Spinal cord (tissue), 10 donors: ENCODE measurements at places on chromosomes 11 and 22.
A peak's percentile ranks its signal among the peaks of the same experiment; 100 is the strongest.

GRCh38 chr22:37240941-37241320, 3.1 kb downstream of the RAC2 start:
- no peak for DNase-seq

DNA sequence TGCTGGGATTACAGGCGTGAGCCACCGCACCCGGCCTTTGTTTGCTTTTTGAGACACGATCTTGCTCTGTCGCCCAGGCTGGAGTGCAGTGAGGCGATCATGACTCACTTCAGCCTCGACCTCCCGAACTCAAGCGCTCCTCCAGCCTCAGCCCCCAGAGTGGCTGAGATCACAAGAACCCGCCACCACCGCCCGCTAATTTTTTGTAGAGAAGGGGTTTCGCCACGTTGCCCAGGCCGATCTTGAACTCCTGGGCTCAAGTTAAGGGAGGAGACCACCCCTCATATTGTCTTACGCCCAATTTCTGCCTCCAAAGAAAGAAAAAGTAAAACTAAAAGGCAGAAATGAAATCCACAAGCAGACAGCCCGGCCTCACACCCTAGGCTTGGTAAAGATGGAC, 1.5 kb upstream of the POLA2 start:
- no peak for DNase-seq

- no peak for DNase-seq
Measured at GRCh38 chr11:47083913-47084312, 92.8 kb downstream of the ARFGAP2 start.

DNA sequence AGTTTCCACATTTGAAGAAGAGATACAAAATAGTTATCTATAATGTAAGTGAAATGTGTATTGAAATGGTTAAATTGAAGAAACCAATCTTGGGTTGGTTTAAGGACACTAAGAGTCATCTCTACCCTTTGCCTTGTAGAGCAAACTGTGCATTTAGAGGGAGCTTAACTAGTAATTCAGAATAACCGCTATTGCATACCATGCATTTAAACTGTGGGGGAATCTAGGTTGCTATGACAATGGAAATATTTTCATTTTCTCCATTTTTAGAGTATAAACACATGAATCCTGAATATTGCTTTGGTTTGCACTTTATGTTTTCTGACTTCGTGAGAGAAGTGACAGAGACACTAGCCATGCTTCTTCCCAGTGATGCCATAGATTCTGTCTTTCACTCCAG, 39.7 kb downstream of the FAT3 start:
- DNase-seq = no peak

GRCh38 chr11:112526699-112527416, 266.2 kb upstream of the PLET1 start:
- no peak for DNase-seq

- DNase-seq = peak; percentile 35
Measured at GRCh38 chr22:38504731-38505540, 1.2 kb downstream of the DDX17 start.

- peak; percentile 57 for DNase-seq
Measured at GRCh38 chr22:29478326-29479276, 1.4 kb upstream of the NEFH start.

DNA sequence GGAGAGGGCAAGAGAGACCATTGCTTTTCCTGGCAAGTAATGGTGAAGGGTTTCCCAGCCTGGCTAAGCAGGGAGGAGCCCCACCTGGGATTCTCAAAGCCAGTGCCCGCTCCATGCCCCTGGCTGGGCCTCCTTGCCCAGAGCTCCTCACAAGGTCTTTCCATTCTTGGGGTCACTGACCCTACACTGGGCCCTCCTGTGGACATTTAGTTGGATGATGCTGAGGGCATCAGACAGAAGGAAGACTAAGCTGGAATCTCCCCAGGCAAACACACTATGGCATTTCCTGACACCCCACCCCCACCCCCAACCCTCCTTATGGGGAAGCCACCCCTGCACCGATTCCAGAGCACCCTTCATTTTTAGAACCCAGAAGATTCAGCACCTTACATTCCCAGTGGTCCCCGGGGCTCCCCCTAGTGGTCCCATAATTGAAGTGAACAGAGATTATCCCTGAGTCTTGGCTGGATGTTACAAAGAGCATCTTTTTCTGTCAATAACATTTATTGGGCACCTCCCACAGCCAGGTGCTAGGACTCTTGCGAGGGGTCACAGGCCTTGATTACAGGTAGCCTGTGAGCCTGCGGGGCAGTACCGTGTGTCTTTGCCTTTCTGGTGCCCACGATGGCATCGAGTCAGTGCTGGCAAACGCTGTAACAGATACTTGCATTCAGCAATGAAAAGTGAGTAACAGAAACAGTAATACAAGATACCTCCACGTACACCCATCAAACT, 548.5 kb downstream of the BUD13 start:
- no peak for DNase-seq

GRCh38 chr11:7573193-7573557, 59.4 kb downstream of the PPFIBP2 start:
- no peak for DNase-seq

DNA sequence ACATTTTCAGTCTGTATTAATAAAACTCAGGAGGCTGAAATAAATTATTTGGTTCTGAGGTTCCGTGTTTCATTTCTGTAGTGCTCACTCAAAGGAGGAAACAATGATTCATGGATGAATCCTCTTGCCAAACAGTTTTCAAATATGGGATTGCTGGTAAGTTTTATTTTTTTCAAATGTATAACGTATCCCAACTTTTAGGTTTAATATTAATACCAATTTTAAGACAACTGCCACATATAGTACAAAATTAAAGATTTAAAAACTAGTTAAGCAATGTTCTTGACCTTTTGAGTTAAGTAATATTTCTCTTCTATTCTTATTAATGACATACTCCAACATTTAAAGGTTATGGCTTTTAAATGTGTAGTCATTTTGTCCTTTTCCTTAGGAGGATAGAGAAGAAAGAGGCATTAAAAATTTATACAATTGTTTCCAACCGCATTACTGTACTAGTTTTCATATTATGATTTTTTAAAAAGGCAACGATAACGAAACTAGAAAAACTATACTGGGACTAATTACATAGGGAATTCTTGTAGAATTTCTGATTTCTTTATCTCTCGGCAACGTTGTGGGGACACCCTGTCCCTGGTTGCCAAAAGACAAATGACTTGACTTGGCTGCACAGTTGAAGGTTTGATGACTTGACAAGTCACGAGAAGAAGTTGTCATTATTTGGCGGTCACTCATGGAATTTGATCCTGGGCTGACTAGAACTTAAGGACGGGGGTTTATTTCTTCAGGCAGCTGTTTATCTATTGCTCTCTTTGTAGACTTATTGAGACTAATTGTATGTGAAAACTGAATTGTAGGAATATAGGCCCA, 69.1 kb upstream of the ADSL start:
- no peak for DNase-seq

GRCh38 chr11:17343257-17343656, 8.3 kb upstream of the NCR3LG1 start:
- DNase-seq = no peak

GRCh38 chr22:48047722-48048500, 1285.5 kb downstream of the TBC1D22A start:
- DNase-seq = no peak

- DNase-seq = no peak
Measured at GRCh38 chr11:9562716-9563115, 10.8 kb upstream of the WEE1 start.

DNA sequence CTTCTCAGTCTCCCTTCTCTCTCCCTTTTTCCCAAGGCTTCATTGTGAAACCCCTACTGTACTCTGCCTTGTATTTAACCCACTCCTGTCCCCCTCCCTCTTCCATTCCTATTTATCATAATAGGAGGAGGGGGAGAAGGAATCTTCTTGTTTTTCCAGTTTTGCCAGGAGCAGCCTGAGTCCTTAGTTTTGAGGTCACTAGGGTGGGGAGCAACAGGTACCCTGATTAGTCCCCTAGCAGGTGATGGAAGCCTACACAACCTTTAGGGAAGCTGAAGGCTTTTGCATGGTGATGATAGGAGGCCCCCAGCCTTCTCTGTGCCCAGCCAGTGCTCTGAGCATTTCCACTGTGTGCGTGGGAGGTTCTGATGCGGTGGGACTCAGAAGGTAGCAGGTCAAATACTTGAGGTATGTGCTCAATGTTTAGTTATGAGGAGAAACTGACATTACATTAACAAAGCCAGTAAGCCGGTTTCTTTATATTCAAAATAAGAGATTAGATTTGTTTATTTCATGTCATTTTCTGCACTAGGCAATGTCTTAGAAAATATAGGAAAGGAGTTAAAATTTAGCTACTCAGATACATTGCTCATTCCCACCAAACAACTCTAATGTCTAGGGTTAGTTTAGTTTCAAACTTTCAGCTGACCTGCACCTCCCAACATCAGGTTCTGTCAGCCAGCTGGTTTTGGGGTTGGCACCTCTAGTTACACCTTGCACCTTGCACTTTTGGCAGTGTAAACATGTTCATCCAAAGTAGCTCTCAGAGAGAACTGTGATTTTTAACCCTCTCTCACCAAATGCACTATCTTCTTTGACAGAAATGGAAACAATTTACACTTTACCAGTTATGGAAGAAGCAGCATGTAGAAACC, 26.0 kb downstream of the PARVA start:
- no peak for DNase-seq

- DNase-seq = no peak
Measured at GRCh38 chr11:115279813-115280761, 224.1 kb downstream of the CADM1 start.

DNA sequence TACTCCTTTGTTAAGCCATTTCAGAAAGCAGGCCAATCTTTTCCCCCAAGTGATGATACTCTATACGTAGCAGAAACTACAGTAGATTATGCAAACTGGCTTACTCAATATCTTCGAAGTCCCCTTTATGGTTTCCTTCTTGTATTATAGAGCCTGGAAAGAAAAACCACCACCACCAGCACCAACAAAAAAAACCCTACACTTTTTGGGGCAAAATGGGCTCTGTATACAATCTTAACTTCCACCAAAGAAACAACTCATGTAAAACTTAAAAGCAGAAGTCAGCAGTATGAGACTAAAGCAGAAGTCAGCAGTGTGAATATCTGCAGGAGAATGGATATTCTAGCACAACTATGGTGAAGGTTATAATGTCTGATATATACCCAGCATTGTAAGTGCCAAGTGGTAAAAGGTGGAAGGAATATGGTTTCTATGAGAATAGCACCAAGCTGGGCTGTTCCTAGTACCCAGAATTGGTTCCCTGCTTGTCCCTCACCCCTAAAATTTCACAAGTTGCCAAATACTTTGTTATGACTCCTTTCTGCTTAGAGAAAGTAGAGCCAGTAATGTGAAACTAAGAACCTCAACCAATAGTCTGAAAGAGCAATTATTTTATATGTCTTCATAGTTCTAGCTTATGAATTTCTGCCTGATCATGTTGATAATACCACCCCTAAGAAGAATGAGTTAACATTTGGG, 252.1 kb downstream of the SBF2 start:
- no peak for DNase-seq

GRCh38 chr22:50082961-50083461, 2.2 kb downstream of the MLC1 start:
- DNase-seq = no peak

GRCh38 chr11:72478669-72479068, 44.3 kb upstream of the CLPB start:
- DNase-seq = no peak

DNA sequence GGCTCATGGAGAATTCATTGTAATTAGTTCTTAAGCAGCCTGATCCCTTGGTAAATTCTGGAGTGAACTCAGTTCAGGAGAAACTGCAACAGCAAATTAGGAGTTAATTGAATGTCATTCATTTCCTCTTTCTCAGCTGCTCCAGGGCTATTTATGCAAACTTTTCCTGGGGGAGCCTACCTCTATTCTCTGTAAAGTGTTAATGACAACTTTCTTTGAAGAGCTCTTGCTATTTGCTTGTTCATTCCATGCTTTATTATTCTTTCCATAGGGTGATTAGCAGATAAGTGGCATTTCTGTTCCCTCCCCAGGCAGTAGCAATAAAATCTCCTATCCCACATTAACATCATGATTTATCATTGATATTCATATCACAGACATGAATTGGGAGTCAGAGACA, 267.6 kb upstream of the DDI1 start:
- DNase-seq = no peak

- peak; percentile 75 for DNase-seq
Measured at GRCh38 chr11:62171261-62171723, 18.7 kb upstream of the SCGB1D1 start.

- DNase-seq = no peak
Measured at GRCh38 chr22:45861259-45861658, 115.7 kb downstream of the WNT7B start.

DNA sequence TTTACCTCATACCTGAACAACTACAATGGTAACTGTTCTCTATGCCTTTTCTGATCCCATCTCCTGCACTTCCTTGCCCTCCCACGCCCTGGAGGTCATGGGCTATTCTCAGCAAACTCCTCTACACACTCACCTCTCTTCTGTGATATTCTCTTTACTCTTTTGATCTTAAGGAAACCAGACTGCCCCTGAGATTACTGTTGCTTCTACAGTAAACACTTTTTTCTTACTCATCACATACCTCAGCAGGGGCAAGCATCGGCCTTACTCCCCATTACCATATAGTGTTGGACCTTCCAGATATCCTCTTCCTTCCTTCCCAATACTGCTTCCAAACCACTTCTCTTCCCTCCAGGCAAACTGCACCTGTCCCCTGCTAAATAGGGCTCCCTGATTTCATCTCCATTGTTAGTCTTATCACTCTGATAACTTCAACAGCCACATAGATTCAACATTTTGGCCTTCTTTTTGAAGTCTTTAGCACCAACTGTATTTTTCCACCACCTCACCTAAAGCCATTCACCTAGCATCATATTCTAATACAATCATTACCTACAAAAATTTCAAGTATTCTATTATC, 141.2 kb downstream of the RBFOX2 start:
- DNase-seq = no peak

- no peak for DNase-seq
Measured at GRCh38 chr11:16737818-16738192, 642 bp upstream of the C11orf58 start.

DNA sequence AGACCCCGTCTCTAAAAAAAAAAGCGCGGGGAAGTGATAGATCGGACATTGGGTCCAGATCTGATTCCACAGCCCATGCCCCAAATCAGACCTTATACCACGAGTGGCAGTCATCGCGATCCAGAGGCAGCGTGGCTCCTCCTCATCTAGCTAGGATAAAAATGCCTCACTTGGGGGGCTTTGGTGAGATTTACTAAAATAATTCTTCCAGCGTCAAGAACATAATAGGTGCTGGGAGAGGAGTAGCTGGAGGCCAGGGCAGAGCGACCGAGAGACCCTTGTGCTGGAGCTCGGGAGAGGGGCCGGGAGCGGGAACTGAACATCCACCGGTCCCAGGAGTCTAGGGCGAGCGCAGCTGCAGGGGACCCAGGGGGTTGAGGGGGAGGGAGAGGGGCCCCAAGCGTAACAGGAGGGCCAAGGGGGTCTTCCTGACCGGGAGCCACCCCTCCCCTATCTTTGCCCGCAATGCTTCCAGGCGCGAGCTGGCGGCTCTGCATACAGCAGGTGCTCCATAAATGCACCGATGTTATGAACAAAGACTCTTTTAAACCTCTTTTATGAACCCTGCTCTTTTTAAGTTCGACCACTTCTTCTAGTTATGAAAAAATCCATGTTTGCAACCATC, 823 bp upstream of the CPT1A start:
- DNase-seq = no peak
